ENCODE measurements at places on chromosomes 2 and 18. TPM values are rescaled to one million over a fixed set of nuclear protein-coding genes. Genes with fewer than 3 reads are reported as not detected.
A peak's percentile ranks its signal among the peaks of the same experiment; 100 is the strongest.

The REEP1 gene
- 55.2 TPM for total RNA-seq

DNA sequence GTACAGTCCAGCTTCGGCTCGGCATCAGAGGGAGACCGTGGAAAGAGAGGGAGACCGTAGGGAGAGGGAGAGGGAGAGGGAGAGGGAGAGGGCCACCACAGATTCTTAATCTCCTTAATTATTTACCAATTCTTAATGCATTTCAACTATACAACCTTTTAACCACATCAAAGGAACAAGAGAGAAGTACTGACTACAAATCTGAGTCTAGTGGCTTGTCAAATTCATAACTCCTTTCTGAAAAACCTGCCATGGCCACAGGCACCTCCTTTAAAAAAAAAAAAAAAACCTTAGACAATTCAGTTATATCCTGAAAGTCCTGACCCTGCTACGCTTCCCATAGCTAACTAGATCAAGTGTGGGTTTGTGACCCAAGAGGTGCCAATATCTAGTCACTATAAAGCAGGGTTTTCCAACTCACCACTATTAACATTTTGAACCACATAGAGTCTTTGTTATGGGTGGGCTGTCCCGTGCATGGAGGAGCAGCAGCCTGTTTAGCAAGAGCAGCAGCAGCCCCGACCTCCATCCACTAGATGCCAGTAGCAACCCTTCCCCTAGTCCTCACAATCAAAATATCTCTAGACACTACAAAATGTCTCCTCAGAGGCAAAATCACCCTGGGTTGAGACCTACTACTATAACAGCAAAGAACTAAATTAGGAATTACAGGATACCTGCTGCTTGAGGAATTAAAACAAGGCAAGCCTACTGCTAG lies 6.8 kb downstream of the ESCO1 start:
- no peak for DNase-seq

The EEF1B2 gene
- 393 TPM for total RNA-seq

The UGT1A3 gene
- total RNA-seq: not detected

DNA sequence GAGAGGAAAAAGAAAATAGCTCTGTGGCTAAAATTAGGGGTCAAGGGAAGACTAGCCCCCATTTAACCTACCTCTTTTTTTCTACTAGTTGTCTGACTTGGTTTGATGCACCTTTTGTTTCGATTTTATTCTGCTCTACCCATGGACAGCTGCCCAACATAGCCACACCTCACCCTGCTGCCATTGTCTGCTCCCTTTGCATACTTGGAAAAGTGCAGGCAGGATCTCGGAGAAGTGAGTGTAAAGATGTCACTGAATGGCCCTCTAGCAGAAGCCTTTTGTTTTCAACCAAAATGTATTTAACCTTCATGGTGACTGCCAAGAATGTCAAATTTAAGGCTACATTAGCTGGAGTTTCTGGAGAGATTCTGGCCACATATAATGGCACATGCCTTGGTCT lies 62.9 kb downstream of the SETBP1 start:
- DNase-seq: no peak

- no peak for DNase-seq
Observed at GRCh38 chr2:120750488-120751210, 15.0 kb downstream of the GLI2 start.

DNA sequence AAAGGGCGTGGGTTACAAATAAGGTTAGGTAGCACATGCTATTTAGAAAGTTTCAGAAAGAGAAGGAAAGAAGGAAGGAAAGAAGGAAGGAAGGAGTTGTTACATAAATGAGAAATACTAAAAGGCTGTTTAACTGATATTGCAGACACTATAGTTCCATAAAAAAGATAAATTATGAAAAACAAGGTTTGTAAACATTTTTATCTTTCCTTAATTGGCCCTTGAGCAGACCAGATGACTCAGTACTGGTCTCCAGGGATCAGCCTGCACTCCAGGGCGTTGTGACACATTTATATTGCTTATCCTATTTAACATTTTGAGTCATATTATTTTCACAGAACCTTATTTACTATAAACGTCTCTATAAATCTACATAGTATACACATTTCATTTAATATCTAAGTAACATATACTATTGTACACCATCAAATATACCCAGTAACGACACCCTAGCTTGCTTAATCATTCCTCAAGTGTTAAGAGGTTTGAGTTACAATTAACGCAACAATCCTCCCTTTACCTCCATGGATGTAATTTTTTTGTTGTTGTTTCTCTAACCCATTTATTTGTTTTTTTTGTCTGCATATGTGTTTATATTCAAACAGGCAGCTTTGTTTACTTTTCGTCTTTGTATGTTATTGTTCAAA lies 2.8 kb upstream of the RAB31 start:
- DNase-seq: no peak

GRCh38 chr2:179711375-179711774 lies 150.0 kb downstream of the ZNF385B start:
- no peak for DNase-seq

The DYNAP gene
- total RNA-seq: not detected

GRCh38 chr2:230899287-230899686 lies 25.8 kb downstream of the GPR55 start:
- DNase-seq: peak; percentile 47

- DNase-seq: no peak
Observed at GRCh38 chr2:148218326-148219075, 197.6 kb downstream of the MBD5 start.

GRCh38 chr2:127014630-127015029 lies 92.3 kb downstream of the BIN1 start:
- no peak for DNase-seq

The CENPA gene
- 1.2 TPM for total RNA-seq

GRCh38 chr2:232892221-232892620 lies 22.2 kb downstream of the SNORC start:
- peak; percentile 70 for DNase-seq

DNA sequence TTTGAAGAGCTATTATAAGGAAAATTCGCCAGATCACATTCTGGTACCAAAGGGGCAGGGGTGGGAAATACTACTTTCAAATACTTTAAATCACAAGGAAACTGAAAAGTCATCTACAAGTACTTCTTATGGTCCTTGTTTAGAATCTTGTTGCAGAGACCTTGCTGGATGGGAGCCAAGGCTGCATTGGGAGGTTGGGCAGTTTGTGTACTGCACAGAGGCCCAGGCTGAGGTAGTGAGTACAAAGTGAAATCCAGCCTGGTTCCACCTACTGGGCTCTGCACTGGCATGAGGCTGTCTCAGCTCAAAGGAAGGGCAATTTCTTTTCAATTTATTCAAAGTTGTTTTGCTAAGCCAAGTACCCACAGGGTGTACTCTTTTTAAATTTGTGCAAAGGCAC lies 140.3 kb upstream of the DLX2 start:
- no peak for DNase-seq

GRCh38 chr18:48854780-48855179 lies 96.0 kb downstream of the SMAD7 start:
- no peak for DNase-seq

DNA sequence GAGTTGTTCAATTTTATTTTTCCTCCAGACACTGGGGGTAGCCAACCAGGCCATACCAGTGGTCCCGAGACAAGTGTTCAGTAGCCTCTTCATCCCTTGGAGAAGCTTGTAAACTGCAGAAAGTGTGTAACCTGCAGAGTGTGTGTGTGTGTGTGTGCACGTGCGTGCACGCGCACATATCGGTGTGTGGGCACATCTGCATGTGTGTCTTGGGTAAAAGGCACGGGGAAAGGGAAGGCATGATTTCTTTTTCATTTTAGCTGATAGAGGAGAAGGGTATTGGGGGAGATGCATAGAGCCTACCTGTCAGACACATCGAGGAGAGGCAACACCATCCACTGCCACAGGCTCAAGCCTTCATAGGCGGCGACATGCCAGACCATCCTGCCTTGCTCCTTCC lies 181.4 kb downstream of the CLIP4 start:
- no peak for DNase-seq

The HES6 gene
- total RNA-seq: 2.3 TPM

The KCNG2 gene
- 0.56 TPM for total RNA-seq

The ABCG5 gene
- not detected for total RNA-seq

DNA sequence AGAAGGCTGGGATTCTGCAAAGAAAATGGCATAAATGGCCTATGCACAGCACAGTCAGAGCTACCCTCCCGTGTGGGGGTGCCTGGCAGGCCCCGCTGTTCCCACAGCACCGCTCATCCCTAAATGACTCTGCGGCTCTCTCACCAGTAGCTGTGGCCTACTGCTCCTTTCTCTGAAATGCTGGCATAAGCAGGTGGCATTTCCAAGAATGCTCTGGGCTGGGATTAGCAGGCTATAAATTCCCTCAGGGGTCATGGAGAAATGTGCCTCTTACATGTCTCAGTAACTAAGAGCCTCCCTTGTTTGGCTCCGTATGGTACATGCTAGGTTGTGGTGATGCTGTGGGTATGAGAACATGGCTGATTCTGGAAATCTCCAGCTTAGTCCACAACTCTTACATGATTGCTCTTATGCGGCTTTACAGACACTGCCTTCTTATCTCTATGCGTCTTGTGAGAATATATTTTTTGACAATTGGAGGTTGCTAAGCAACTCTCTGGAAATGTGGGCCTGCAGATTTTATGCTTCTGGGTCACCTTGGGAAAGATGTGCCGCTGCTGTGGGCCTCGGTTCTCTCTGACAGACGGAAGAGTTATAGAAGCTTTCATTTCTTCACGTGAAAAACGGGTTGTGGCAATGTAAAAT lies 80.3 kb upstream of the GATA6 start:
- DNase-seq: no peak

- DNase-seq: no peak
Observed at GRCh38 chr2:21794611-21795010, 670.8 kb downstream of the TDRD15 start.

- no peak for DNase-seq
Observed at GRCh38 chr2:138814123-138814898, 34.1 kb upstream of the NXPH2 start.

GRCh38 chr18:29171892-29172755 lies 995.2 kb upstream of the CDH2 start:
- no peak for DNase-seq

- no peak for DNase-seq
Observed at GRCh38 chr2:10658041-10658913, 31.5 kb downstream of the NOL10 start.

GRCh38 chr18:38525039-38525438 lies 959.4 kb upstream of the CELF4 start:
- DNase-seq: no peak

GRCh38 chr2:239214725-239215124 lies 186.1 kb downstream of the HDAC4 start:
- DNase-seq: peak; percentile 66

DNA sequence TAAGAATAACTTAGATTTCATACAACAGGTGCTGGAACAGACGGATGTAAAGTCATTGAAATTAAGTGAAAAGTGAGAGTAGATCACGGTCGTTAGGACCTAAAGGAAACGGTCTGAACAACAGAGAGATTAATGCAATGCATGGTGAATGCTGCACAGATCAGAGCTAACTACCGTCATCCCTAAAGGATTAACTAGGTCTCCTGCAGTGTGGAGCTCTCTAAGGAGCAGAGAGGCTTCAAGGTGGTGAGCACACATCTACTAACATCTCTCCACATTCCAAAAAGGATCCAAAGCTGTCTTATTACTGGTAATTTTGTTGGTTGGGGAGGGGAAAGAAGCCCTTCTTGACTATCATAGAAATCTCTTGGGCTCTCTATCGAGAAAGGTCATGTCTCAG lies 75.3 kb downstream of the CABYR start:
- DNase-seq: no peak

DNA sequence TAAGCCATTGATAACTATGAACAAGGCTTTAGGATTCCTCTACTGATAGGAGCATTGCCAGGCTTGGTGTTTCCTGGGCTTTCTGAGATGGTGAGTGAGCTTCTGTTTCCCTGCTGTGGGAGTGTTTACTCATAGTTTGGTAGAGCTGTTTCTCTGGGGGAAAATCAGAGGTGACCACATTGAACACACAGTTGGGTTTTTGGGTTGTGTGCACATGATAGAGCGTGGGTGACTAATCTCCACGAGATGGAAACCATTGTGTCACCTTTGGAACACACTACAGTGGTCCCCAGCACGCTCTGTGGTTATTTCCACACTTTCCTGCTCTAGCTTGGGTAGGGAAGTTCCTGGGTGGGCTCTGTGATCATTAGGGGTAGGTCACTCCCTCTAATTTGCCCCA lies 5.4 kb downstream of the IL1R1 start:
- no peak for DNase-seq

The MPPE1 gene
- 39.6 TPM for total RNA-seq

DNA sequence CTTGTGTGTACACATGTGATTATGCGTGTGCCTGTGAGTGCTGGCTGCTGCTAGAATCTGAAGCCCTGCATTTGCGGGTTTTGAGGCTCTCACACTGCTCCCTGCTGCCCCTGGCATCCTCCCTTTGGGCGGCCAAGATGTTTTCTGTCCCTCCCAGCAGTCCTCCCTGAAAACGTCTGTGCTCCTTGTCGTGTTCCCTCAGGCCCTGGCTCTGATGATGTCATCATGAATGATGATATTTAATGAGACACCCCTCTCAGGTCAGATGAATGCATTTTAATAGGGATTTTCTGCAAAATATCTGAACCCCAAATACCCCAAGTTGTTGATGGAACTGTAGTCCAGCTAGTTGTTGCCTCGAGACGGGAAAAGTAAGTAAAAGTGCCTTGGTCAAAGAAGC lies 73.1 kb downstream of the TSHZ1 start:
- DNase-seq: no peak

GRCh38 chr2:48315896-48316194 lies 214.1 kb upstream of the STON1 start:
- DNase-seq: no peak

Data from posterior vena cava (tissue), 2 donors.